ENCODE measurements at places on chromosomes 1 and 21.

- no peak for DNase-seq
Measured at GRCh38 chr1:27538793-27539192, 48.8 kb upstream of the WASF2 start.

GRCh38 chr1:162276493-162276892 is 100.2 kb downstream of the SPATA46 start:
- no peak for DNase-seq

DNA sequence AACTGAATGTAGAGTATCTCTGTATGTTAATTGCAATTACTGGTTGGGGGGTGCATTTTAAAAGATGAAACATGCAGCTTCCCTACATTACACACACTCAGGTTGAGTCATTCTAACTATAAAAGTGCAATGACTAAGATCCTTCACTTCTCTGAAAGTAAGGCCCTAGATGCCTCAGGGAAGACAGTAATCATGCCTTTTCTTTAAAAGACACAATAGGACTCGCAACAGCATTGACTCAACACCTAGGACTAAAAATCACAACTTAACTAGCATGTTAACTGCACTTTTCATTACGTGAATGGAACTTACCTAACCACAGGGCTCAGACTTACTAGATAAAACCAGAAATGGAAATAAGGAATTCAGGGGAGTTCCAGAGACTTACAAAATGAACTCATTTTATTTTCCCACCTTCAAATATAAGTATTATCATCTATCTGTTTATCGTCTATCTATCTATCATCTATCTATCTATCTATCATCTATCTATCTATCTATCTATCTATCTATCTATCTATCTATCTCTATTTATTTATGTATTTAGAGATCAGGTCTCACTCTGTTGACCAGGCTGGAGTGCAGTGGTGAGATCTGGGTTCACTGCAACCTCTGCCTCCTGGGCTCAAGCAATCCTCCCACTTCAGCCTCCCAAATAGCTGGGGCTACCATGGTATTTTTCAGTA is 47.8 kb downstream of the CHML start:
- no peak for DNase-seq

DNA sequence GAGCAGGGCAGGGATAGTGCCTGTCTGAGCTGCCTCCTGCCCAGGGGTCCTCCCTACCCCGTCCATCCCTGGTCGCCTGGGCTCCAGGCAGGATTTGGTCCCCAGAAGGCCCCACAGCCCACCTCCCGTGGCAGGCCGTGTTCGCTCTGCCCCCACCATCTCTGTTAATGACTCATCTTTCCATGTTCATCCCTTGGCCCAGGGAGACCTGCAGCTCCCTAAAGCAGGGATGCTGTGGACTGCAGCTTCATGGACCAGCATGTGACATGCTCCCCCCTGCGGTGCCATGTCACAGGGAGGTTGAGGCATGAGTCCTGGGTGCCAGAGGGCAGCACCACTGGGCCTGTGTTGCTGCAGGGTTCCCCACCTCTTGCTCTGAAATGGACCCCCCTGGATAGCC is 26.8 kb downstream of the UBASH3A start:
- DNase-seq, result no peak

DNA sequence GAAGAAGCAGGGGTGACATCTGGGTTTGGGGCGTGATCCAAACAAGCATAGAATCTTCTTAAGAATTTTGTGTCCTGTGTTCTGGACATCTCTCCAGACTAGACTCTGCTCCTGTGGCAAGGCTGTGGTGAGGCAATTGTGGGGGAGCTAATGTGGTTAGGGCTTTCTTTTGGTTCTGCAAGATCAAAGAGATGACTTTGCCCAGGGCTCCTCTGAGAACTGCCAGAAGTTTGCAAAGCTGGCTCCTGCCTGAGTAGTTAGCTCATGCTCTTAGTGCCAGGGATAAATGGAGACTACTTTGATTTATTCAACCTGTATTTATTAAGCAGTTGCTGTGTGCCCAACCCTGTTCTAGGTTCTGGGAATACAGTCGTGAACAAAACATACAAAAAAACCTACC is 34.0 kb upstream of the CRNN start:
- DNase-seq, result no peak

GRCh38 chr1:3174487-3175247 is 105.7 kb downstream of the PRDM16 start:
- DNase-seq, result no peak

GRCh38 chr1:205429762-205430695 is 8.2 kb upstream of the LEMD1 start:
- DNase-seq, result no peak

GRCh38 chr1:67404212-67404620 is 26.0 kb downstream of the SERBP1 start:
- DNase-seq, result no peak

DNA sequence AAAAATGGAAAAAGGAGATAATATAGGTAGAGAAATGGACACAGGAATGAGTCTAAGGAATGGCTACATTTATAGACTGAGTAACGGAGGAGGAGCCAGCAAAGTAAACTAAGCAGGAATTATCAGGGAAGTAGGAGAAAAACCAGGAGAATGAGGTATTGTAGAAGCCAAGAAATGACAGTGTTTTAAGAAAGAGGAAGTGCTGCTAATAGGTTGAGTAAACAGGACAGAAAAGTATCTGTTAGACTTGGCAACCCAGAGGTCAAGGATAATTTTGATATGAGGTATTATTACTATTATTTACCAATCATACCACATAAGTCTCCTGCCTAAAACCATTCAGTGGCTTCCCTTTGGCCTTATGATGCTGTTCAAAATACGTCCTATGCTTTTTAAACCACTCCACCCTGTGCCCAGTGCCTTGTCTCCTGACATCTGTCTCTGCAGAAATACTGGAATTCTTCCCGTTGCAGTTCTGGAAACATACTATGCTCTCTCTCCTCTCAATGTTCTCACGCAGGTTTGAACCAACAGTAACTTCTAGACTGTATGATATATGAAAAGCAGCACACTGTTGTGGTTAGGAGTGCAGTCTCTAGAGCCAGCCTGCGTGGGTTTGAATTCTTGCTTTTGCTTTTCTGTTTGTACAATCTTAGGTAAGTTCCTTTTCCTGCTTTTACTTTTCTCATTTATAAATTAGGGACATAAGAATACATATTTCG is 24.6 kb upstream of the NEK7 start:
- no peak for DNase-seq

DNA sequence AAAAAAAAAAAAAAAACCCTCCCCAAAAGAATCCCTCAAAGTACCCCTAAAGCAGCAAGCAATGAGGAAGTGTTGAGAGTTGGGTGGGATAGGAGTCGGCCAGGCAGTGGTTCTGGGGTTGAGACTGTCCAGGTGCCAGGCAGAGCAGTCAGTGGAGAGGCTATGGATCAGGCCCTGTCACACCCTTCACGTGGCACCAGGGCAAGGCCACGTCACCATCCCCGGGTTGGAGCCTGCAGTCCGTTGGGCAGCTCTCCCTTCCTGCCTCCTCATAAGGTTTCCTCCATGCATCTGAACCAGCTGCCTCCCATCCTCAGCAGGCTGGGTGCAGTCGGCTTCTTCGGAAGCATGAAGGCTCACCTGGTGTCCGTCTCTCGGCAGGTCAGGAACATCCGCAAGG is 36.5 kb upstream of the SELENON start:
- DNase-seq, result no peak

GRCh38 chr1:25927521-25928265 is 21.5 kb upstream of the STMN1 start:
- peak; percentile 84 for DNase-seq

DNA sequence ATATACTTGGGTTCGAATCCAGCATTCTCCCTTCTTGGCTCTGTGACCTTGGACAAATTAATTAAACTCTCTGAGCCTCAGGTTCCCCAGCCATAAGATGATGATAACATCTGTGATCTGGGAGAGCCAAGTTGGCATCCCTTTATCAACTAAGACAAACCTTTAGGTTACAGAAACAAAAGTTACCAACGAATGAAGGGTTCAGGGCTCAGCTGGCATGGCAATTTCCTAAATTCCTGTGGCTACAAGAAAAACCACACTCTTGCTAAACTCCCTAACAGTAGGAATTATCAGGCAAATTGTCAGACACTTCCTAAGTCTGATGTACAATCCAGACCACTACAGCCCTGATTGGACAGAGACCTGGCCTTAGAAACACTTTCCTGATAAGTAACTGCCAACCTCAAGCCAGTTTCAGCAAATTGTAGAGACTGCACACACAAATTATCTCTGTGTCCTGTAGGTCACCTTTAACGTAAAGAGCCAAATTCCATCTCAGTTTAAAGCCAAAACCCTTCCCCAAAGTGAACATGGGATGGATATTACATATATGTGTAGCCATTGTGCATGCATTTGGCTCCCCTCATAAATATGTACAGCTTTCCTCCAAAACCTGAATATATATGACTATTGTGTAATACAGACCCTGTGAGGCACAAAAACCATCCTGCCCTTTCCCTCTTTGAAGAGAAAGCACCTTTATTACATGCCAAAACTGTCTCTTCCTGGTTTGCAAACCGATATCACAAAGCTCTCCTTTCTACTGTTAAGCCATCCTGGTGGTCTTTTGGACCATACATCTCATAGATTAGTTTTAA is 39.5 kb upstream of the EDARADD start:
- DNase-seq, result no peak

- no peak for DNase-seq
Measured at GRCh38 chr1:37315371-37315846, 159.0 kb upstream of the ZC3H12A start.

DNA sequence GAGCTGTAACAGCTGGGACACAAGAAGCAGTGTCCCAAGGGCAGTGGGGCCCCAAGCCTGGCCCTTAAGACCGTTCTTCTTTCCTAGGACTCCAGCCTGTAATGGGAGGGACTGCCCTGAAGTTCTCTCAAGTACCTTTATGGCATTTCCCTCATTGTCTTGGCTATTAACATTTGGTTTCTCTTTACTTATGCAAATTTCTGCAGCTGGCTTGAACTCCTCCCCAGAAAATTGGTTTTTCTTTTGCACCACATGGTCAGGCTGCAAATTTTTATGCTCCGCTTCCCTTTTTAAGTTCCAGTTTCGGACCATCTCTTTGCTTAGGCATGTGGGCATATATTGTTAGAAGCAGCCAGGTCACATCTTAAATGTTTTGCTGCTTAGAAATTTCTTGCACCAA is 3.1 kb upstream of the MROH9 start:
- no peak for DNase-seq

DNA sequence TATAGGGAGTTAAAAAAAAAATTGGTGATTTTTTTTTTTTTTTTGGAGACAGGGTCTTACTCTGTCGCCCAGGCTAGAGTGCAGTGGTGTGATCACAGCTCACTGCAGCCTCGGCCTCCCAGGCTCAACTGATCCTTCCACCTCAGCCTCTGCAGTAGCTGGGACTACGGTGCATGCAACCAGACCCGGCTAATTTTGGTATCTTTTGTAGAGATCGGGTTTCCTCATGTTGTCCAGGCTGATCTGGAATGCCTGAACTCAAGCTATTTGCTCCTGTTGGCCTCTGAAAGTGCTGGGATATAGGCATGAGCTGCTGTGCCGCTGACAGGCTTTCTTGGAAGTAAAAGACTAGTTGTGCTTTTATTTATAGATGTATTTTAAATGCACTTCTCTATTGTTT is 3.0 kb downstream of the CDC42 start:
- no peak for DNase-seq

DNA sequence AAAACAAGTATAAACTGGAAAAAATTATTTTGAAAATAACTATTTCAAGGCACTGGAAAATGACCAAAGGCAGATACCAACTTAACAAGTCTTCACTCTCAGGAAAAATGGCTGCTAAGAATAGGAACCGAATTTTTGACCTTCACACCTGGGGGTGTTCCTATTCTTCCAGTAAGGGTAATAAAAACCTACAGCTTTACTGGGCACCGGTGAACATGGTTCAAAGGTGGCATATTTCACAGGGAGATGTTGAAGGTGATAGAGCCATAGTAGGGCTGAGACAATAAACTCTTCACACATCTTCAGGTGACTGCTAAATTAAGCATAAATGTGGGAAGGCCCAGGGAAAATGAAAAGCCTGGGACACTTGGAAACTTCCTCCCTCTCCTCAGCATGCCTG is 65.4 kb upstream of the IFFO2 start:
- DNase-seq, result no peak

DNA sequence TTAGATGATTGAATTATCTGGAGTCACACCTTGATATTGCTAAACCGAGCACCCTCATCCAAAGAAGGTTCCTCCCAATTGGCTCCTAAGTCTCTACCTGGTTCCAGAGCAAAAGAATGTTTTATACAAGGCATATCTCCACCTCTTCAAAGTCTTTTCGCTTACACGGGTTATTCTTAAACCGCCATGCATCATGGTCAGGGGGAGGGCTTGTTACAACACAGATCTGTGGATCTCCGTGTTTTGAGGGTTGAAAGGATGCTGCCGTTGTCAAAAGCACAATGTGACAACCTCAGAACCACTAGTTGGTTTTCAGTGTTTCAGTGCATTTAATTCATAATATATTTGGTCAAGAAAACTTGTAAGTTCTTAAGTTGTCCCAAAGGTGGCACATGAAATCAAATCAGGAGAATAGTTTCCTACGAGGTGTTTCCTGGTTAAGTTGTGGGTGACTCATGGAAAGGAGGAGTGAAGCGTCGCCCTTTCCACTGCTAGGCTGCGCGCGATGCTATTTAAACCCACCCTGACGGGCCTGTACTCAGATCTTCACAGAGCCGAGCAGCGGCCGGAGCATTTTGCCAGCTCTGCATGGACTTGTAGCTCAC is 1531.6 kb upstream of the TPTE start:
- no peak for DNase-seq

DNA sequence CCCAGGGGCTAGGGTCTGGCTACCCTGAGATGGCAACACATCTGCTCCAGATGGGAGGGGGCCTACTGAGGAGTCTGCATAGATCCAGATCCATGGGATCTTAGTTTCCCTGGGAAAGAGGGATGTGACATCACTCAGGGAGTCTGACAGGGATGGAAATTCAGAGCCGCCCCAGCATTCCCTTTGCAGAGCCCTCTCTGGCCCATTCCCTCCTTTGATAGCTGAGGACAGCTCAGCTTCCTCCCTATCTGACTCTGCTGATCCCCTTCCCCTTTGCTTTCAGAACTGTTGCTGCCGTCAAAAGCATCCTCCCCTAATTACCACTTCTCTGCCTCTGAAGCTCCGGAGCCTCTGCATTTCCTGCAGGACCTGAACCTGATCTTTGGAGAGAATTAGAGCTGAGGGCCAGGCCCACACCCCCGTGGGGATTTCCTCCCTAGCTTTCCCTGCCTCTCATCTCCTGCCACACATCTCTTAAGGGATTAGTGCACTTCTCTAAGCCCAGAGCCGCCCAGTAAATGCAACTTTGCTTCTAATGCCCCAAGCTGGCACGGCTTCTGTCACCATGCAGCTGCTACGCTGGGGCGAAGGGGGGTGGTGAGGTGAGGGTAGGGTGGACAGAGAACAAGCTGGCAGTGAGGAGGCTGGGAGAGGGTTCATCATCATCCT is 9.5 kb upstream of the ASCL5 start:
- no peak for DNase-seq

DNA sequence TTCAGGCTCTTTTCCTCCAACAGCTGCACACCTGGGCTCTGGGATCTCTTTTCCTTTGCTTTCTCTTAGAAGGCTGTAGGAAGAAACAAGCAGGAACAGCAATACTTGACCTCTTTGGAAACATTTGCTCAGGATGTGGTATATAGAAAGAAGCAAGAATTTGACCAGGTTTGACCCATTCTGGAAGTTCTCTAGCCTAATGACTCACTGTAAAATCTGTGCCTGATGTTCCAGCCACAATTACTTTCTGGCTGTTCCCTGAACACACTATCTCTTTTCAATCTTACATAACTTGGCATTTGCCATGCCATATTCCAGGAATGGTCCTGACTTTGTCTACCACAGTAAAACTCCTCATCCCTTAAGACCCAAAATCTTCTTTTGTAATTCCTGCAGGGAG is 419.9 kb upstream of the DAB1 start:
- DNase-seq, result no peak

GRCh38 chr1:67909776-67910175 is 76.5 kb upstream of the GNG12 start:
- no peak for DNase-seq

All from NCI-H1092 (cell line).